CD4-positive, alpha-beta T cell (primary cell): ENCODE measurements at places on chromosomes 12 and 14. TPM values are rescaled to one million over a fixed set of nuclear protein-coding genes. Genes with fewer than 3 reads are reported as not detected.

DNA sequence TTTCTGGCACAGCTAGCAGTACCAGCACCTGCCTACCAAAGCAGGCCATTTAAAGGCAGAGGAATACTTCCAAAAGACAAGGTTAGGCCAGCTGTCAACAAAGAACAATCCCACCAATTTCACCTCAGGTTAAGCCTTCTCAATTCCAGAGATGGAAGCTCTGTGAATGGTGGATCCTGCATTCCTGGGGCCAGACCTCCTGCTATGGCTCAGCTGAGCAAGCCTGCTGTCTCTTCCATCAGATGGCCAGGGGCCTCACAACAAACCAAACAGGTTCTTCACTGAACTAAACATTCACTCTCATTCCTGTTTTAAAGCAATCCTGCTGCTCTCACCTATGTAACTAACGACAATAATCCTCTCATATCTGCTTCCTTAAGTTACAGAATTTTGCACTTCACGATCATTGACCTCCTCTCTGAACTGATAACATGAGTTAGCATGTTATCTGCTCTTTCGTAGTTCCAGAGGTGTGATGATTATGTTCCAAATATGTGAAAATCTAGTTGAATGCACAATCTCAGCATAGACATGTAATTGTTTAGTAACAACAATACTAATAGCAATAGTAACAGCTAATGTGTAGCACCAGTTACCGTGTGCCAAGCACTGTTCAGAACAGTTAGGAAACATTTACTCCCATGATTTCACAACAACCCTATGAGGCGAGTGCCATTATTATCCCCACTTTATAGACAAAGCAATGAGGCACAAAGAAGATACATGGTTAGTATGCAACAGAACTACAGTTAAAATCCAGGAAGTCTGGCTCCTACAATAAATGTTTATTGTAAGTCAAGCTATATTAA lies 73.2 kb downstream of the SLC2A13 start:
- no peaks in the 10 kb centered on the region for H3K27me3 ChIP-seq
- no peaks in the 10 kb centered on the region for H3K36me3 ChIP-seq
- no peaks in the 10 kb centered on the region for H3K4me1 ChIP-seq
- no peak for DNase-seq
- no peak overlapping the region for H3K27ac ChIP-seq

DNA sequence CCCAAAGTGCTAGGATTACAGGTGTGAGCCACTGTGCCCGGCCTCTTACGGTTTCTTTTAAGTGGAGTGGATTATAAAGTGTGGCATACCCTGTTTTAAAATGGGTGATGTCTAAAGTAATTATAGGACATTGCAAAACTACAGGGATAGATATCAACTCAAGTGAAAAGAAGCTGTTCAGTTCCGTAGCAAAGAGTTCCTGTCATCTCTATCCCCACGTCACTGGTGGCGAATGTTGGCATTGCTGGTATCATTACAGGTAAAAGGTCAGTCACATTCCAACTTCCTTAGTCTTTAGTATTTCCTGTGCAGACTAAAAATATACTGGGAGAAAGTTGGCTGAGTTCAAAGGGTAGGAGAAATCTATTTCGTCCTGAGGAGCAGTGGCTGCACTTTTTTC lies 95.6 kb upstream of the SLC38A2 start:
- no peaks in the 10 kb centered on the region for H3K36me3 ChIP-seq
- no peak for DNase-seq
- H3K4me1 ChIP-seq: peaks cover 5% of the 10 kb centered on the region
- H3K27ac ChIP-seq: no peak overlapping the region
- H3K27me3 ChIP-seq: no peaks in the 10 kb centered on the region
- H3K4me3 ChIP-seq: no peak overlapping the region

DNA sequence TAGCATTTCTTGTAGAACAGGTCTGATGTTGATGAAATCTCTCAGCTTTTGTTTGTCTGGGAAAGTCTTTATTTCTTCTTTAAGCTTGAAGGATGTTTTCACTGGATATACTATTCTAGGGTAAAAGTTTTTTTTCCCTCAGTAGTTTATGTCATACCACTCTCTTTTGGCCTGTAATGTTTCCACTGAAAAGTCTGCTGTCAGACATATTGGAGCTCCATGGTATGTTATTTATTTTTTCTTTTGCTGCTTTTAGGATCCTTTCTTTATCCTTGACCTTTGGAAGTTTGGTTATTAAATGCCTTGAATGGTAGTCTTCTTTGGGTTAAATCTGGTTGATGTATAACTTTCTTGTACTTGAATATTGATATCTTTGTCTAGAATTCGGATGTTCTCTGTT lies 306.1 kb downstream of the FUT8 start:
- H3K27ac ChIP-seq: no peak overlapping the region
- no peaks in the 10 kb centered on the region for H3K27me3 ChIP-seq
- no peak for DNase-seq

Gene CCDC197
- not detected for total RNA-seq

Gene CIROP
- total RNA-seq: not detected

Gene GLIPR1L1
- not detected for total RNA-seq

Gene TAS2R50
- 0.36 TPM for total RNA-seq

- H3K4me3 ChIP-seq: no peak overlapping the region
- no peaks in the 10 kb centered on the region for H3K4me1 ChIP-seq
- H3K27ac ChIP-seq: no peak overlapping the region
- H3K27me3 ChIP-seq: no peaks in the 10 kb centered on the region
- DNase-seq: no peak
- peaks cover 41% of the 10 kb centered on the region for H3K36me3 ChIP-seq
These were observed 179.2 kb downstream of the CCDC91 start for GRCh38 chr12:28369483-28369882.

DNA sequence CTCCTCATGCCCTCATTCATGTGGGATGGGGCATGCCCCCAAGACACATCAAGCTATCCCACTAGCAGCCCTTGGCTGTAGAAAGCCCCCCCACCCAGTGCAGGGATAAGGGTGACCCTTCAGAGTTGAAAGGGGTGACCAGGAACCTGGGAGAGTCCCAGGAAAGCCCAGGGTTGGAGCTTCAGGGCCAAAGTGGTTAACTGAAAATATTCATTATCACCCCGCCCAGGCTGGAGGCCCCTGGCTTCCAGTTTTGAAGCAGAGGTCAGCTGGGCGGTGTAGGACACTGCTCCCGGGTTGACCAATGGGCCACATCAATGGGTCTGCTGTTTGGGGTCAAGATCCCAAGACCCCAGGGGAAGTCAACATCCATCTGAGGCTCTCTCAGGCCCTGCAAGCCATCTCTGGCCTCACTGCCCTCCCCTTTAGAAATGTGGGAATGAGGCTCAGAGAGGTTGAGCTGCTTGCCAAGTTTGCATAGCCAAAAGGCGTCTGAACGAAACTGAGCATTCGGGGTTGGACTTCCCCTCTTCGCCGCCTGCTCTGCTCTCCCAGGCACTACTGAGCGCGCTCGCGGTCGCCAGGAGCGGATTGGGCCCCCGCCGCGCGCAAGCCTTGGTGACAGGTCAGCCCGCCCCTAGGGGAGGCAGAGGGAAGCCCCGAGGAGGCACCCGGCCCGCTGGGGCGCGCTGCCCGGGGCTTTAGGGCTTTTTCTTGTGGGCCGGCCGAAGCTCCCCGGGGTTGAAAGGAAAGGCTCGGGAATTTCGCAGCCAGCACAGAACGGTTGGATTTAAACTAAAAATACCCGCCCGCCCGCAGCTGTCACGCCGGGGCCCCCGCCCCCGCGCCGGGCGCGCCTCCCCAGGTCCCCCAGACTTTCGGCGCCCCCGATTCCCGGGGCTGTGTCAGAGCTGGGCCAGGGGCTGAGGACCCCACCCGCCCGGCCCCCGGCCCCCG lies 576 bp downstream of the SYNE3 start:
- H3K27me3 ChIP-seq: no peaks in the 10 kb centered on the region
- H3K4me1 ChIP-seq: peaks cover 72% of the 10 kb centered on the region
- peak; percentile 71 for DNase-seq
- peak overlapping the region; percentile 74 for H3K4me3 ChIP-seq
- peaks cover 3% of the 10 kb centered on the region for H3K36me3 ChIP-seq

Gene FSCB
- total RNA-seq: not detected

DNA sequence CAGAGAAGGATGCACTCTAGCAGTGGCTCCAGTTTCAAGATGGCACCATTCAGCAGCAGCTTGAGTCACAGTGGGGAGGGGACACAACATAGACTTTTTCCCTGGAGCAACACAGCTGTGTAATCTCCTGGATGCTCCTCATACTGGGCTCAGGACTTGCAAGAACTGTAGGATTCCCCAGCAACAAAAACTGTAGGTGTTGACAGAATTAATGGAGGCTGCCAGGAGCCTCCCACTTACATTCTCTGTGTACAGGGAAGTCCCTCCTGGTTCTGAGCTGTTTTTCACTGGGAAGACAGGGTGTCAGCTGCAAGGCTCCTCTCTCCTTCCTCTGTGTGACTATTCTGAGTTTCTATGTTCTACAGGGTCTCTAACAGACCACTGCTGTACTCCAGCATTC lies 217.9 kb downstream of the KIF21A start:
- DNase-seq: no peak
- no peak overlapping the region for H3K4me3 ChIP-seq
- H3K27ac ChIP-seq: no peak overlapping the region
- no peaks in the 10 kb centered on the region for H3K4me1 ChIP-seq
- no peaks in the 10 kb centered on the region for H3K36me3 ChIP-seq

- no peak overlapping the region for H3K27ac ChIP-seq
- H3K4me1 ChIP-seq: no peaks in the 10 kb centered on the region
- no peak overlapping the region for H3K4me3 ChIP-seq
- no peaks in the 10 kb centered on the region for H3K27me3 ChIP-seq
These were observed 140.0 kb downstream of the KICS2 start for GRCh38 chr12:64082116-64082515.

DNA sequence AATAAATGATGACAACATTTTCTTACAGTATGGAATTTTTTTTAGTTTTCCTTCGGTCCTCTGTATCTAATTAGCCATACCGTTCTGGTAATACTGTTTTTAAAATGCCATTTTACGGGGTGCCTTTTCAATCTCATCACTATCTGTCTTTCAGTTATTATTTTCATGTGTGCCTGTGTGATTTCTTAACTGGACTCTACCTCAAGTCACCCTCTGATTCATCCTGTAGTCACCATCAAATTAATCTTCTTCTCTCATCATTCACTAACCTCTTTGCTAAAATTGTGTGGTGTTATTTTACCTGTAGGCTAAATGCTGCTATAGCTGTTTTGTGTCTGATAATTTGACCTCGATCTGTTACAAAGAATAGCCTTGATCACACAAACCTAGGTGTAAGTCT lies 16.0 kb upstream of the CCT2 start:
- H3K36me3 ChIP-seq: peaks cover 39% of the 10 kb centered on the region
- no peak overlapping the region for H3K4me3 ChIP-seq
- no peak for DNase-seq
- H3K27me3 ChIP-seq: no peaks in the 10 kb centered on the region
- H3K4me1 ChIP-seq: no peaks in the 10 kb centered on the region

- no peaks in the 10 kb centered on the region for H3K4me1 ChIP-seq
- no peak overlapping the region for H3K27ac ChIP-seq
- no peaks in the 10 kb centered on the region for H3K27me3 ChIP-seq
These were observed 97.3 kb upstream of the RBM19 start for GRCh38 chr12:114063435-114063834.

- no peaks in the 10 kb centered on the region for H3K36me3 ChIP-seq
- H3K27me3 ChIP-seq: no peaks in the 10 kb centered on the region
- H3K4me3 ChIP-seq: peak overlapping the region; percentile 80
- DNase-seq: peak; percentile 59
These were observed 581 bp downstream of the PAPOLA start for GRCh38 chr14:96502621-96503305.

GRCh38 chr12:47270782-47271664 lies 191.3 kb upstream of the AMIGO2 start:
- H3K27me3 ChIP-seq: no peaks in the 10 kb centered on the region
- DNase-seq: no peak
- H3K4me1 ChIP-seq: peaks cover 44% of the 10 kb centered on the region
- no peaks in the 10 kb centered on the region for H3K36me3 ChIP-seq
- H3K4me3 ChIP-seq: no peak overlapping the region

Gene RND1
- total RNA-seq: 4.8 TPM

DNA sequence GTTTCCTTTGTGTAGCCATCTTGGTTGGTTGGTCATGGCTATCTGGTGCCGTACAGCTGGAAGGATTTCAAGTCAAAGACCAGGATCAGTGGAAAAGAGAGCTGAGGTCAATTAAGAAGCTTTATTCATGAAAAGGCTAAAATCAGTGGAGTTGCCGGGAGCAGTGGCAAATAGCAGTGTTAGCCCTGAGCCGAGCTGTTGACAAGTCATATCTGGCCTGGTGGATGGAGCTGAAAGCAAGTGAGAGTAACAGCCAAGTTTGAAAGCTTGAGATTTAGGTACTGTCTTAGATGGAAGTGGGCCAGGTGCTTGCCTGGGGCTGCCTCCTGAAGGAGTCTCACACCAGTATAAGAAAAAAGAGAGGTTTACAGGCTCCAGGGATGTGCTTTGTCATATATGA lies 9.0 kb downstream of the BATF start:
- DNase-seq: no peak
- H3K27me3 ChIP-seq: no peaks in the 10 kb centered on the region
- H3K4me3 ChIP-seq: no peak overlapping the region
- H3K36me3 ChIP-seq: peaks cover 43% of the 10 kb centered on the region
- no peak overlapping the region for H3K27ac ChIP-seq
- peaks cover 37% of the 10 kb centered on the region for H3K4me1 ChIP-seq

GRCh38 chr12:49946497-49946896 lies 4.0 kb upstream of the AQP2 start:
- no peak overlapping the region for H3K4me3 ChIP-seq
- H3K27ac ChIP-seq: no peak overlapping the region
- no peaks in the 10 kb centered on the region for H3K27me3 ChIP-seq
- DNase-seq: no peak

DNA sequence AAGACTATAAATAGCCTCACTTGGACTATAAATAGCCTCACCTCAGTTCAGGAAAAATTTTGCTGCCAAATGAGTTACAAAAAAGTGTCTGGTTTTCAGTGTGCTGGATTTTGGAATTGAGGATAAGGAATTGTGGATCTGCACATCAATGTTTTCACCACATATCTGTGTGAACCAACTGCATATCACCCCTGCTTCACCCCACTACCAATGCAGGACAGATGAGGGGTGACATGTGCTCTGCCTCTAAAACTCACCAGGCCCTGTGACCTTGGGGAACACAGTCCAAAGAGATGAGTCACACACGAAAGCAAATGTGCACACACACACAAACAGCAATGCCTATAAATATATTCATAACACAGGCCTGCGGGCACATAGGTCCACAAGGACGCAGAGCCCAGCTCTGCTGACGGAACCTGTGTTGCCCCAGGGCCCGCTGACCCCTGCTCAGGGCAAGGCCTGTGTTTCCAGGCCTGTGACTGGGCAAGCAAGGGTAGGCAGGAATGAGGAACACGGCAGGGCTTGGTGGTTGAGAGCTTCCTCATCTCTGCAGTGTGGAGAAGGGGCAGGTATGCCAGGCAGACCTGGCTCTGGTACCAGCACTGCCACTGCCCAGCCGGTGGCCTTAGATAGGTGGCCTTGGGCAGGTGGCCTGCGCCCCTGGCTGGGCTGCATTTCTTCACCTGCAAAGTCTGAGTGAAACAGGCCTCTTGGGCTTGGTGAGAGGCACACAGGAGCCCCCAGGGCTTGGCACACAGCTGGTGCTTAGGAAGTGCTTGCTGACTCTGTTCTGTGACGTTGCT lies 82.4 kb downstream of the ARL6IP4 start:
- no peak for DNase-seq
- H3K4me1 ChIP-seq: peaks cover 52% of the 10 kb centered on the region
- H3K27me3 ChIP-seq: no peaks in the 10 kb centered on the region
- no peak overlapping the region for H3K27ac ChIP-seq

Gene C12orf54
- total RNA-seq: not detected
